ENCODE measurements at places on chromosomes 2 and 18.

DNA sequence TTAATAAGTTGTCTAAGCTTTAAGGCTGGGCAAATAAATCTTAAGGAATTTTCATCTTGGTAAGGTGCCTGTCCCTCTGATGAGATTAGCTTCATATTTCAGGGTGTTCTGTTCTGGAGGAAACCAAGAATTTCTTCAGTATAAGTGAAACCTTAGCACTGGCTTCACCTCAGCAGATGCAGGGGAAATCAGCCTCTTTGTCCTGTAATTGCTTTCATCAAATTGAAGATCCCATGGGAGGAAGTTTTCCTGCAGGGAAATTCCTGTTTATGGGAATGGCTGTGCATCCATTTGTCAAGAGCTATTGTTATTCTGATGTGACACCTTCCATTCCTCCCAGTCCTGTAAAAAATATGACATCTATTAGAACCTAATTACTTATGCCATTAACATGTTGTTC lies 174.5 kb downstream of the PTPRM start:
- no peak for DNase-seq

DNA sequence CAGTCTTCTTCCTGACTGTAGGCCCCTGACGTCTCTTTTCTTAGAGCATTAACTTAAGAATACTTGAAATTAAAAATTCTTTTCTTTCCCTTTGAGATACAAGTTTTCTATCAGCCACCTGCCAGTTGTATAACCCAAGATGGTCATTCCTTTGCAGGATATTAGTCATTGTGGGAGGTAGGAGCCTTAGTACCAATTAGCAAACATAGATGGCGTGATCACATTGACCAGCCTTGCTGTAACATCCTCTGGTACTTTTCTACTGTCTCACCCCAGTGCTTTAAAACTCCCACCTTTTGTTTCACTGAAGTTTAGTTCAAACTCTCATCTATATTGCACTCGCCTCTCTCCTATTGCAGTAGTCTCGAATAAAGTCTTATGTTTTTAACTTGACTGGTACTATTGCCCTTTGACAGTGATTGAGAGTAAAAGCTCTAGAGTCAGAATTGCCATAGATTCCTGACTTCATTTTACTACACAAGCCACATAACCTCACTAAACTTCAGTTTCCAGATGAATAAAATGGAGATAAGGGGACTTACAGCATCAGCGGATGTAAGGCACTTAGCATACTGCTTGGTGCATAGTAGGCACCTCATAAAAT lies 74.1 kb downstream of the VRK2 start:
- DNase-seq, result no peak

DNA sequence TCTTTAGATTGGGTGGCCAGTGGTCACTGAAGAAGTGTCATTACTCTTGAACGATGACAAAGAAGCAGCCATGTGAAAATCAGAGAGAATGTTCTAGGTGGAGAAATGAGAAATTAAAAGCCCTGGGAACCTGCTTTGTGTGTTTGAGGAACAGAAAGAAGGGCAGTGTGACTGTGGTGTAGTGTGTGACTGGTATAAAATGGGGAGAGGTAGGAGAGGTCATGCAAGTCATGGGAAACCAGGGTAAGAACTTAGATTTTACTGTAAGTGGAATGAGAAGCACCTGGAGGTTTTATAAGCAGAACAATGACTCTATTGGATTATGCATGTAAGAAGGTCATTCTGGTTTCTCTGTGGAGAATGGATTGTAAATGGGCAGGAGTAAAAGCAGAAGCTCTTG lies 12.2 kb downstream of the ICOS start:
- no peak for DNase-seq

DNA sequence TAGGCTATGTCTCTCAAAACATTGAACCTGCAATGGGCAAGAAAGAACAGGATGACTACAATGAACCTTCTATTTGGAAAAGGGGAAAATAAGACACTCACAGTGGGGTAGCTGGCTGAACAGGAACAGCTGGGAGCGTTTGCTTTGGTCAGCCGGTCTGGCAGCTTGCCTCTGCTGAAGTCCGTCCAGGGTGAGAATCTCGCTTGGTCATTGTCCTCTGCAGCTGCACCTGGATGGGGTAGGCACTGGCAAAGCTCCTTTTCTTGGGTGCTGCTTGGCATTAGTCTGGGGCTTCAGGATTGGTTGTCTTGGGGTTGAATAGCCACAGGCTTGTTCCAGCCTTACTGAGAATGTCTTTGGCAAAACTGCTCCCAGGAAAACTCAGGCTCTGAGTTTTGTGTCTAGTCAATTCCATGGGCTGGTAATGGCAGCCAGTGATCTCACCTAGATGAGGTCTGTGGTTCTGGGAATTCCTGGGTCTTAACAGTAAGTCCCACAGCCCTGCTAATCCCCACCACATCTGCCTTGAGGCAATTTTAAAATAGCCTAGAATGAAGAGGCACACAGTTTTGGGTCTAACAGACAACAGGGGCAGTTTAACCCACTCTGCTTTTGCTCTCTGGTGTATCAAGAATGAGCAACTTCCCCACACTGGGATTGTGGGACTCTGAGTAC lies 13.4 kb downstream of the NEDD4L start:
- no peak for DNase-seq

- no peak for DNase-seq
Measured at GRCh38 chr2:68943581-68944568, 8.8 kb downstream of the GKN2 start.

GRCh38 chr2:109562421-109562820 lies 51.3 kb downstream of the SEPTIN10 start:
- no peak for DNase-seq

DNA sequence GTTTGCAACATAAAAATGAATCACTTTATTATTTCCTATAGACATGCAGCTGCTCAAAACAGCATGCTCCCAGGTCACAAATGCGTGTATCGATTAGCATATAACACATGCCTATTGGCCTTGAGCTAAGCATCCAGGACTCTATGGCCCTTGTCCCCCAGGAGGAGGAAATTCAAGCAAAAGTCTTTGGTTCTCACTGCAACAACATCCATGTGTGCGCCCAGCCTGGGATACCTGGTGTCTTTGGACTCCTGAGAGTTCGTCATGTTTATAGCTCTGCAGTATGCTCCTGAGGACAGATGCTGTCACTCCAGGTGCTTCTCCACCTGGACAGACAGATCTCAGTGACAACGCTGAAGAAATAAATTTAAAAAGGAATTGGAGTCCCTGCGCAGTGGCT lies 284.6 kb downstream of the PHLPP1 start:
- no peak for DNase-seq

GRCh38 chr2:240140920-240141319 lies 462 bp upstream of the OTOS start:
- DNase-seq, result no peak

DNA sequence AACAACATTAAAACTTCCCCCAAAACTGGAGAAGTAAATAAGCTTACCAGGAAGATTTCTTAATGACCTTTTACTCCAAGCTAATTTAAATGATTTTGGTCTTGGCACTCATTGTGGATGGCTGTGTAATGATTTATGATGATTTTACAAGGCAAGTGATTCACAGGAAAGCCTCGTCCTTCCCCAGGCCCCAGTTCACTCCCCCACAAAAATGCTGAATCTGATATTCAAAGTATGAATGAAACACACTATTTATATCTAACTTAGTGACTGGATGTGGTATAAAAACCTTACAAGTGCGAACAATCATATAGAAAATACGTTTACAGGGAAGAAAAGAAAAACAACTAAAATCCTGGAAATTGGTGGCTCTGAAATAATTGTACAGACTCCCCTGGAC lies 49.8 kb downstream of the ZNF516 start:
- no peak for DNase-seq

DNA sequence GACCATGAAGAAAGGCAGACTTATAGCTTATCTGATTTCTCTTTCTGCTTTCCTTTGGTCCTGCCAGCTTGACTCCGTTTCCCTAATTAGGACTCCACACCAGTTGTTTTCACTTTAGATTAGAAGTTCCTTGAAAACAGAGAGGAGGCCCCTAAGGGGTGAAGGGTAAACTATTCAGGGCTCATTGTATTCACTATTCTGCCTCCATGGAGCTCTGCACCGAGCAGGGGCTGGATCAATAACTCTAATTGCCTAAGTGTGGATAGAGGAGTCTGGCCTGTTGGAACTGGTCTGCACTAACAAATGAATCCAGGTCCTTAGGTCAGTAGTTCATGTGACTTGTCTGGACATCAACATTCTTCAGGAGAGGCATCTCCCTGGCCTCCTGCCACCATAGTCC lies 36.1 kb upstream of the SKA1 start:
- DNase-seq, result no peak

GRCh38 chr18:35303610-35304009 lies 13.6 kb upstream of the ZSCAN30 start:
- DNase-seq, result no peak

DNA sequence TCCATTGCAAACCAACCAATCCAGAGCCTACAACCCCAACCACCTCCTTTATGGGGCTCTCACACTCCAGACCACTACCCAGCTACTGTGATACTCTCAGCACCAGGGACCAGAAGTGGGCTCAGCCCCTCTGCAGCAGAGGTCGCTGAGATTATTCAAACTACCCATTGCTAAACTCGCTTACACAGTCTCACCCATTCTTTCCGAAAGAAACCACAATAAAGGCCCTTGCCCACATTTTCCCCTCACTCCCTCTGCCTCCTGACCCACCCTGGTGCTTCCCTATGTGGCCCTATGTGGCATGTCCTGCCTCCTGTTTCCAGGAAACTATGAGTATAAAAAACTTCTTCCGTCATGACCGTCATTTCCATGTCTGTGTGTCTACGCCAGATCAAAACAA lies 10.7 kb downstream of the TEX51 start:
- DNase-seq, result no peak

DNA sequence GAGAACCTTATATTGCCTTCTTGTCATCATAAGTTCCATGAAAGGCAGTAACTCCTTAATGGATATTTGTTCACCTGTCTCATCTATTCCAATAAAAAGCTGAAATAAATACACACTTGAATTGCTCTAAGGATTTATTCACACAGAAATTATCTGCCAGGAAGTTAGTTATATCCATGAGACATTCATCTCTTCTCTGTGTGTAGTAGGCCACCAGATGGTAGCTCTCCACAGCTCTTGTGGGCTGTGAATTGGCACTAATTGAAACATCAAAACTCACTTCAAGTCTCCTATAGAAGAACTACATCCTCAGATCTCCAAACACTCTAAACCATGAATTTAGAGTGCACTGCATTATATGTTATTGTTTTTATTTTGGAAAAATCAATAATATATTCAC lies 189.6 kb downstream of the DSC3 start:
- no peak for DNase-seq

DNA sequence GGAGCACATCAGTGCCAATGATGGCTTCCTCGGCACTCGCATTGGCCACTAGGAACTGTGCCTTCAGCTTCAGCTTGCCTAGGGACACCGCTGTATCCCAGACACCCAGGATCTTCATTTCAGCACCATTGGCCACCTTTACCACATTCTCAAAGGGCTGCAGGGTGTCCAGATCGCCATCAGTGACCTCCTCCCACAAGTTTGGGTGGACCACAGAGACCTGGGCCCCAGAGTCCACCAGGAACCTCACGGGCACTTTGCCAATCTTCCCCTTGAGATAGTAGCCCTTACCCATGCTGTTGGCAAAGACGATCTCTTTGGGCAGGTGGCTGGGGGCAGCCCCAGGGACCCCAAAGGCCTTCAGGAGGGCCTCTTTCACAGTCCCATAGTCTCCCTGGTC lies 610 bp downstream of the ASPRV1 start:
- DNase-seq, result no peak

GRCh38 chr2:46236006-46236875 lies 61.0 kb upstream of the EPAS1 start:
- no peak for DNase-seq

GRCh38 chr2:234178330-234179030 lies 128.0 kb downstream of the SPP2 start:
- DNase-seq, result no peak

DNA sequence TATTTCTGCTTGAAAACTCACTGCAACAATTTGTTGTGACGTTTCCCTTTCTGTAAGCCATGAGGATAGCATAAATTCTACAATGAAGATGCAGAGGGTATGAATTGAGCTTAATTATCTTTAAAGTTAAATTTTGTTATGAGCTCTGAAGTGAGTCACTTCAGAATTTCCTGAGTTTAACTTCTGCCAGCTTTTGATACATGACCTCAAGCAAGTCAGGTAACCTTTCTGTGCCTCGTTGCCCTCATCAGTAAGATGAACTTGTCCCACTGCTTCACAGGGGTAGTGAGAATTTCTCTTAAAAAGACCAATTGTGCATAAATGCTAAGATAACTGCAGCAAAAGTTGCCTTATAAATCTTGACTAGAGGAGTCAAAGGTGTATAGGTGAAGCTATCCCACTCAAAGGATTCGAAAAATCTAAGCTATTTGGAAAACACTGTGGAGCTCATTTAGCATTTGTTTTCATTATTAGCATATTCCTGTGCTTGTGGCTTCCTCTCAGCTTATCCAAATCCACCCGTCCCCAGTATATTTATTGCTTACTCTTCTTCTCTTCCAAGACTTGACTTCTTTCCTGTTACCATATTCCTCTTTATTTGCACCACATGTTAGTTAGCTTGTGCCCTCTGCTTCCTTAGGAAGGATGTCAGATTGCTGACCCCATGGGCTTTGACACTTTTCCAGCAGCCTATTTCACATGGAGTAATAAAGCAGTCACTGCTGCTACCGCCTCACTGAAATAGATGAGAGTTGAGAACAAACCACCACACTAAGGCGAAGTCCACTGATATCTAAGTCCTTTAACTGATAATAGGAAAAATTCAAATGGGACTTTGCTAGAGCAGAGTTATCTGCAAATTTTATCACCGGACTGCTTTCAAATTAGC lies 428.6 kb downstream of the ERBB4 start:
- no peak for DNase-seq

- DNase-seq, result no peak
Measured at GRCh38 chr18:69774831-69775230, 172.8 kb downstream of the CD226 start.

GRCh38 chr2:215565897-215566296 lies 130.0 kb upstream of the FN1 start:
- no peak for DNase-seq

DNA sequence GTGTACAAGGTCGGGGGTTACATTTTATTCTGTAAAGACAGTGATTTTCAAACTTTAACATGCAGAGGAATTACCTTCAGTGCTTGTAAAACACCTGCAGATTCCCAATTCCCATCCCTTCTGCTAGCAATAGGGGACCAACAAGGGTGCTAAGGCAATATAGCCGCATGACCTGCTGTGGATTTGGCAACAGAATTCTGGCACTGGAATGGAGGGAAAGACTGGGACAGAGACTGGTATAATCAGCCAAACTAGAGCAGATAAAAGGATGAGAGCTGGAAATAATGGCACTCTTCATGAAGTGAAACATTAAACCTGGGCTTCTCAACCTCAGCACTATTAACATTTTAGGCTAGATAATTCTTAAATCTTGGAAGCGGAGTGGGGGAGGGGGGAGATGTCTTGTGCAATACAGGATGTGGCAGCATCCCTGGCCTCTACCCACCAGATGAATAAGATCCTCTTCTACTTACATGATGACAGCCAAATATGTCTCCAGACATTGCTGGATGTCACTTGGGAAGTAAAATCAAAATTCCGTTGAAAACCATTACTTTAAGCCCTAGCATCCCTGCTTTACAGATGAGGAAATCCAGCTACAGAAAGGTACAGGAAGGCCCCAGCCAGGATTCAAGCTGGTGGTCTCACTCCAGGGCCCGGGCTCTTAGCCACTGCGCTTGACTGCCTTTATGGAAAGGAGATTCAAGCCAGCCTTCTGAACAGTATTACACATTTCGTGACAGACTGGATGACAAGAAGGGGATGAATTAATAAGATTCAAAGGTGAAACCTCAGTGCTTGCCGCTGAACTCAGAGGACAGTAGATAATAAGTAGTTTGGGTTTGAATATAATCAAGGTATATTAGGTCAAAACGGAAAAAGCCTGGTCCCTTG lies 1.7 kb downstream of the EVA1A start:
- no peak for DNase-seq

GRCh38 chr18:59052965-59053820 lies 86.5 kb upstream of the SEC11C start:
- DNase-seq, result no peak

Measured in type B pancreatic cell (in vitro differentiated cells).